ENCODE measurements at places on chromosomes 13 and 19.

GRCh38 chr19:38352611-38353010, 17.0 kb downstream of the CATSPERG start:
- peak; percentile 87 for DNase-seq

- DNase-seq, result peak; percentile 80
Measured at GRCh38 chr19:37551129-37551993, 43.2 kb downstream of the ZNF571 start.

- DNase-seq, result no peak
Measured at GRCh38 chr13:102530751-102531150, 66.0 kb upstream of the TPP2 start.

DNA sequence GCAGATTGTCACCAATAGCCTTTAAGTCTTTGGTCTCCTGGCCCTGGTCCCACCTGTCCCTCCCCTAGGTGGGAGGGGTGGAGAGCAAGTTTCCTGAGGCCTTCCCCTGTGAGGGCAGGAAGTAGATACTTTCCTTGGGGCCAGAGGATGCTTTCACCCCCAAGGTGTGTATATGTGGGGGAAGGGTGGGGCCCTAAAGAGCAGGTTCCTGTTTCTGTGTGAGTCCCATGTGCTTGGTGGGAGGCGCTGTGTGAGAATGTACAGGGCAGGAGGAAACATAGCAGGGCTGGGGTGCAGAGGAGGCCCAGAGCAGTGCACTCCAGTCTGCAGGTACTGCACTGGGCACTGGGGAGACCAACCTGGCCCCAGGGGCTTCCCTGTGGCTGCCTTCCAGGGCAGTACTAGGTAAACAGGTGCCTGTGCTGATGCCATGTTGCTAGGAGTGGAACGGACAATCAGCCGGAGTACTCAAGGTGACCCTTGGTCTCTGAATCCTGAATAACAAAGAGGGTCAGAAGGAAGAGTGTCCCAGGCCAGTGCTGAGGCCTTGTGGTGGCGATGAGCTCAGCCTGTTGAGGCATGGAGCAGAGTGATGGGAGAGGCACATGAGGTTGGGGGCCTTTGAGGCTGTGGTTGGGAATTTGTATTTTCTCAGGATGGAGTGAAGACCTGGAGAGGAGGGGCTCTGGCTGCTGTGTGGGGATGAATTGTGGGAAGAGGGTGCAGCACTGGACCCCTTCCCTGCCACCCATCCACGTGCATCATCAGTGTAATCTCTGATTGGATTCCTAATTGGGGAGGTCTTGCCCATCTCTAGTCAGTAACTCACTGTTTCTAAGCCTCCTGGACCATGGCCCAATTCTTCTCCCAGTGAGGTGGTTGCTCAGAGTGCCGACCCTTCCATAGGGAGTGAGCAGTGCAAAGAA, 5.1 kb downstream of the EGLN2 start:
- no peak for DNase-seq

DNA sequence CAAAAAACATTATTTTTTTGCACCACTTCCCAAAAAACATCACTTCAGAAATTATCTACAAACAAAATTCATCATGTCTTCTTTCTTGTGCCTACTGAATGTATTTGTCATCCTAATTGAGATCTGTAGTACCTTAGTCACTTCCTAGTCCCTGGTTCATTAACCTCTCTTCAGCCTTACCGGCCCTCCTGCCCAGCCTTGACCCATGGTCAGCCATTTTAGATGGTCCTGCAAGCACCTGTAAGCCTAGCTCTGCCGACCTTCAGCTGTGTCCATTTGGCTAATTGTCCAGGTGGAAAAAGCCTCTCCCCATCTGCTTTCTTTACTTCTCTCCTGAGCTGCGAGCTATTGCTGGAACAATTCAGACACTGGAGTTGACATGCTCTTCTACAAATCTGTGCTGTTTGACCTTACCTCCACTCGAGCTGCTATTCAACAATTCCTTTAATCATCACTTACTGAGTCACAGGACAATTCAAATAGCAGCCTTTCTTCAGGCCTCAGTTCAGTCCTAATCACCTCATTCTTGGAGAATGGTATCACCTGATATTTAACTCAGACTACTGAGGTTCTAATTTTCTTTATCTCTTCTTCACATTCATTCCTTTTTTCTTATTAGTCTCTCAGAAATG, 882.5 kb downstream of the PCDH9 start:
- DNase-seq, result no peak

DNA sequence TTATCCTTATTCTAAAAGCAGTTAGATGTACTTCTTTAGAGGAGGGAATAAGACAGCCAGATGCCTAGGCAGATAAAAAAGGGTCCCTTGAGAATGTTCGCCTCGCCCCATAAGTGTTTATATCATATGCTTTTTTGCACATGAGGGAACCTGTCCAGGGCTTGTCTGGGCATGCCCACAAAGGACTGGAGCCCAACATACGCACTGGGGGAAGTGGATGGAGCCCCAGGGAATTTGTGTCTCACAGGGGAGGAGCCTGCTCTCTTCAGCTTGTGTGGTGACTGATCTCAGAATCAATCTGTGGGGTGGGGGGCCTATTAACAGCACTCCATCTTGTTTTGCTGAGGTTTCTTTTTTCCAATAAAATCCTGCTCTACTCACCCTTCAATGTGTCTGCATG, 22.6 kb downstream of the MED4 start:
- DNase-seq, result peak; percentile 96

- no peak for DNase-seq
Measured at GRCh38 chr13:62760724-62761123, 1345.1 kb upstream of the PCDH20 start.

DNA sequence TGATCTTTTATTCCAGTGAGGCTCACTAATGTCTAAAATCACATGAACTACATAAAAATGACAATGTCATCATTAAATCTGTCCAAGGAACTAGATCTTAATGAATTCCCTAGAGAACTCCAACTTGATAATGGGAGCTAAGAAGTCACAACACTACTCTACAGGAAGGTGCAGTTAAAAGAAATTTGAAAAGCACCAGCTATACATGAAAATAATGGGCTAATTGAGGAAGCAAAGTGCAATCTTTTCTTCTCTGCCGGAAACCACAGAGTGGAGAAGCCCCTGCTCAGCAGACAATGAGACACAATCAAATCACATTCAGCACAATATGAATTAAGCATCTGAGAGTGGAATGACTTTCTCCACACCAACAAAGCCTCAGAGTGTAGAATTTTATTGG, 261.7 kb downstream of the LHFPL6 start:
- DNase-seq, result no peak

- no peak for DNase-seq
Measured at GRCh38 chr13:39484506-39485313, 118.3 kb downstream of the LHFPL6 start.
